ENCODE measurements at places on chromosomes 6 and 20.

- DNase-seq: no peak
Observed at GRCh38 chr6:107843400-107843799, 19.3 kb upstream of the SCML4 start.

DNA sequence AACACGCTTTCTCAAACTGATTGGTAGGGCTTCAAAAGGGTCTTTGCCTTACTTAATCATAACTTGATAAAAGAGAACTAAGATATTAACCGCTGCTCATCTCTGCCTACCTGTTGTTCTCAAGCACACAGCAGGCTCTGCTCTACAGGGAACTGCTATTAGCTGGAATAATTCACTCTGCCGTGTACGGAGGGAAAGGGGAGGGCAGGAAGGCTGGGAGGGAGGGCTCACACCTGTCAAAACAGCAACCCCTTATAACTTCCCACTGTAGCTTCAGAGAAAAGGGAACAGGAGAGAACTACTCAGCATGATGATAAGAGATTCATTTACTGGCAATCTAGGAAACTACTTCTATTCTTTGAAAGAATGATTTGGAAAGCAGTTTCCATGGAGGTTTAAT, 75.1 kb downstream of the ZMYND8 start:
- DNase-seq: no peak

DNA sequence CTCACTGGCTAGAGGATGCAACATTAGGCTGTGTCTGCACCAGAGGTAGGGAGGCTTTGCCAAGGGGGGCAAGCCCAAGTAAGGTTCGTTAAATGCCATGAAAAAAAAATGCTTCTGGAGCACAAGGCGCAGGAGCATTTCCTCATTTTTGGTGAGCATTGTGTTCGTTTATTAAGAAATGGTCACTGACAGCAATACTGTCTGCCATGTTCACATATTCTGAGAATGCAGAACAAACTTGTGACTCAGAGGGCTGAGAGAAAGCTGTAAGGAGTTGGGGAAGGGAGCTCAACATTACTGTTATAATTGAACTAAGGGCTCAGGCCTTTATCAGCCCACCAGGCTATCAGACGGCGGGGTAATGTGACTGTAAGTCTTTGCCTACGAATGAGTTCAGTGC, 465.4 kb upstream of the BTBD3 start:
- no peak for DNase-seq

GRCh38 chr6:113540466-113540865, 316.7 kb upstream of the MARCKS start:
- DNase-seq: no peak

DNA sequence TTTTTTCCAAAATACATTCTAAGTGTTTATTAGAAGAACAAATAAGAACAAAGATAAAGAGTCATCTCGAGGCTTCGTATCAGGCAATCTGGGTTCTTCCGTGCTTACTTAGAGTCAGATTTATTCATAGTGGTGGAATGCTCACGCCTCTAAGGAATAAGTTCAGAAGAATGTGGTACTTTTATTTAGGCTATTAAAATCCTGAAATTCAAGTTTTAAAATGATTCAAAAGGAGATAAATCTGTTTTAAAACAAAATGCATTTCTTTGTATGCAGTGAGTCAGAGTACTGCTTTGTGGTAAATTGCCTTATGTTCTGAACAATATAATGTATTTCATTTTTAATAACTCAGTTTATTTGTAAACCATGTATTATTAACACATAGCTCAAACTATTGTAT, 89.1 kb downstream of the FUT9 start:
- no peak for DNase-seq

DNA sequence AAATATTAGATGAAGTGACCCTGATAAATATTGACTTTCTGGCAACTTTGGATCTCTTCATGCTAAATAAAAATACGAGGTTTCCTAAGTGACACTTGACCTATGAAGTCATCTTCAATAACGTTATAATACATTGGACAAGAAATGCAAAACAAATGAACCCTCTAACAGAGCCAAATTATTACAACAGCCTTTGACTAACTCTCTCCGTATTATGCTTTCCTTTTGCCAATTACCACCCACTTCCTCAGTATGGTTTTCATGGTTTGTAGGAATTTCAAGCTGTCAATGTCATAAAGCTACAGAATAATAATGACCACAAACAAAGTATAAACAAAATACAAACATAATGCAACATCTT, 210.5 kb downstream of the MOXD1 start:
- no peak for DNase-seq
